Kidney tubule cell (primary cell): ENCODE measurements at places on chromosomes 11 and 22.
A peak's percentile ranks its signal among the peaks of the same experiment; 100 is the strongest.

DNA sequence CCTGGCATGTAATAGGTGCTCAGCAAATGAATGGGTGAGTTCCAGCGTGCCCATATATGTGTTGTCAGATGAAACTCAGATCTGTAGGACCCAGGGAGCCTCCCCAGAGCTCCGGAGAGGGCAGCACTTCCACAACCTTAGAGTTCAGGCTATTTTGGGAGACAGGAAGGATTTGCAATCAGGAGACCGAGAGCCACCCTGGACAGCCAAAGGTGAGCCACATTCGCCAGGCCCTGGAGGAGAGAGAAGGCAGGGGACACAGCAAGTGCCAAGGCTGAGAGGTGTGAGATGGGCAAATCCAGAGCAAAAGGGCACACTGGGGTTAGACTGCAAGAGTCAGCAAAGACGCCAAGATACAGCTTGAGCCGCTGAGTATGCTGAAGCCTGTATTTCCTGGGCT is 66.4 kb downstream of the CD82 start:
- no peak for DNase-seq

DNA sequence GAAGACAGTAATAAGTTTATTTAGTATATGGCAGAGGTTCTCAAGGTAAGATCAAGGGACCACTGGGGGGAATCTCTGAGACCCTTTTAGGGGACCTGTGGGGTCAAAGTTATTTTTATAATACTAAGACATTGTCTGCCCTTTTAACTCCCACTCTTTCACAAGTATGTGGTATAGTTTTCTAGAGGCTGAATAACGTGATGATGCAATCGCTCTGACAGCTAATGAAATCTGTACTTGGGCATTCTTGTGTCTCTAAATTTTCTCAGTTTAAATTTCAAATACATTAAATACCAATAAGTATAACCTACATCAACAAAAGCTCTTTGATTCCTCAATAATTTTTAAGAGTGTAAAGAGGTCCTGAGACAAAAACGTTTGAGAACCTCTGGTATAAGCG is 147.9 kb downstream of the ATG16L2 start:
- DNase-seq: no peak

GRCh38 chr11:44608991-44609782 is 43.7 kb downstream of the CD82 start:
- DNase-seq: no peak

DNA sequence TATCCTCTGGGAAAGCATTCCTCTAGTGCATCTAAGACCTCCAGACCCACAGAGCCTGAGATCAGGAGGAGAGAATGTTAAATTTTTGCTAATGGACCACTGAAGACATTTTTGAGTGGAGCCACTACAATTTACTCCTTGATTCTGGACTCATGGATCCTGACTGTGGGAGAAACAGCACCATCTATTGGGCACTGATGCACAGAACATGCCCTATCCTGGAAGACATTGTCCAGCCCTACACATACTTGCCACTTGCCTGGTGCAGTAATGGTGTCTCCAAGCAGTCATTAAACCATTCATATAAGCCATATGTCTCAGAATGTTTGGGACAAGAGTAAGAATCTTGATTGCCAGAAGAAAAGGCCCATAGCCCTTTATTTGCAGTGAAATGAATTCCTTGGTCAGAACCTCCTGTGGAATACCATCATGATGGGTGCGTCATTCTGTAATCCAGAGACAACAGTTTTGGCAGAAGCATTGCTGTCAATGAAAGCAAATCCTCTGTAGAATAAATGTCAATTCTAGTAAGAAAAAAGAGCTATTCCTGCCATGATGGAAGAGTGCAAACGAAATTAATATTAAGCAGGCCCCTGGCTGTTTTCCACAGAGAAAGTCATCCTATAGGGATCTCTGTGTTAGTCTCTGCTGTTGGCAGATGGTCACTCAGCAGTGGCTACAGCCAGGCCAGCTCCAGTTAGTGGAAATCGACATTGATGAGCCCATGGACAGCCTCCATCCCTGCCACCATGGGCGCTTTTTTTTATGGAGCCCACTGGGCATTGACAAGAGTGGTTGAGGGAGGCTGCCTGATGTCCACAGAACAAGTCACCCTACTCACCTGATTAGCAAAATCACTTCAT is 43.5 kb downstream of the GGTLC2 start:
- DNase-seq: peak; percentile 53

DNA sequence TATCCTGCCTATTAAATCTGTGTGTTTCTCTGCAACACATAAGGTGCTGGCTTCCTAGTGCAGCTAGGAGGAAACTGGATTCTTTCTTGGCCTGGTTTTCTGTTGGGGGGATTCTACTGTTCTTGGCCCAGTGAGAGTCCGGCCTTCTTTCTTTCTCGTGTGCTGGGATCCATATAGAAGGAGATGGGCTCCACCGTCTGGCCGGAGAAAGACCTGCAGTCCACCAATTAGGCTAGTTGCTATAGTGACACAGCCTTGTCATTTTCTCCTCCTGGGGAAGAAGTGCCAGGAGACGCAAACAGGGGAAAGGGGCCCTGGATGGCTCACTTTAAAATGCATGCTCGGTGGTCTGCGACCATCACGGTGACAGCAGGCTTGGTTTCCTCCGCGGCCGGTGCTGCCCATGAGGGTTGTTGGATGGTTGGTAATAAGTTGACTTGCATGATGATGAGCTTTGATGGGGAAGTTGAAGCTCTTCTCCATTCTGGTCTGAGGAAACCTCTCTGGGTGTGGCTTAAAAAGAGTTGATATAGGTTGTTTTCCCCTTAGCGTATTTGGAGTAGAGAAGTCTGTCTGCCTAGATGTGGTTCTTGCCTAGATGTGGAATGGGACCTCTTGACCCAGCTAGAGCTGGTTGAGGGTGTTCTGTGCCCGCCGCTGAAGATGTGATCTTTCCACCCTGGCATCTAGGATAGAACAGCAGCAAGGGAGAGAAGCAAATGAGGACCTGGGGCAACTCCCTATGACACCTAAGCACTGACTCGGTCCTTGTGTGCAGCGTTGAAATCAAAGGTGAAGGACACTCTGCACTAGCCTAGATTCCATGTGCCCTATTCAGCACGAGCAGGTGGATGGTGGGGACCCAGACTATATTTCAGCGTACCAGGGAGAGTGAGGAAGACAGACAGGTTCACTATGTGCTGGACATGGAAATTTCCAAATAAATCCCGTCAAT is 1335.0 kb downstream of the BRD1 start:
- peak; percentile 70 for DNase-seq

DNA sequence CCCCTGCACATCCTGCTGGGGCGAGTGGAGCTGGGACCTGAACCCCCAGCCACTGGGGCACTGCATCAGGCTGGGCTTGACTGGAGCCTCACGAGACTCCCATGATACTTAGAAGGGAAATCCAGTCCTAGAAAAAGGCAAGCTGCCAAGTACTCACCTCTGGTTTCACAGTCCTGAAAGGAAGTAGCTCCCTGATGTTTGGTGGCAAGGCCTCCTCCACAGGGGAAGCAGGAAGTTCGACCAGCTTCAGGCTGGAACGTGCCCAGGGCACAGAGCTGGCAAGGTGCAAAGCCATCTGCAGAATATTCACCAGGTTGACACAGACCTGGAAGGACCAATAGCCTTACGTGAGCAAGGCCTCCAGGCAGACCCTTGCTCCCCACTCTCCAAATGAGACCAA is 26.8 kb upstream of the NRIP3 start:
- no peak for DNase-seq

DNA sequence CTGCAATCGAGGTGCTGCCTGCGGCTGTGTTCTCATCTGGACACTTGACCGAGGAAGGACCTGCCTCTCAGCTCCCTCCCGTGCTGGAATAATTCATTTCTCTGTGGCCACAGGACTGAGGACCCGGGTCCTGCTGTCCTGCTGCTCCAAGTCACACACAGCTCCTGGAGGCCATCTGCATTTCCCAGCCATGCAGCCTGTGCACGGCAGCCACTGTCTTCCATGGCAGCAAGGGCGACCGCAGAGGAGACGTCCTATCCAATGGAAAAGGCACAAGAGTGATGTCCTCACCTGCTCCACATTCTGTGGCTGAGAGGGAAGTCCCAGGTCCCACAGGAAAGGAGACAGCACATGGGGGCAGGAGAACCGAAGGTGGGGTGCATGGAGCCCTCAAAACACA is 495.8 kb downstream of the BRD1 start:
- DNase-seq: no peak

GRCh38 chr22:28904211-28904896 is 21.0 kb downstream of the ZNRF3 start:
- DNase-seq: peak; percentile 36

- peak; percentile 99 for DNase-seq
Observed at GRCh38 chr11:130166457-130166784, 6.8 kb downstream of the ST14 start.

GRCh38 chr11:126698576-126698975 is 302.0 kb downstream of the KIRREL3 start:
- DNase-seq: no peak
